NCI-H526 (cell line): ENCODE measurements at places on chromosomes 5 and 9.
A peak's percentile ranks its signal among the peaks of the same experiment; 100 is the strongest.

DNA sequence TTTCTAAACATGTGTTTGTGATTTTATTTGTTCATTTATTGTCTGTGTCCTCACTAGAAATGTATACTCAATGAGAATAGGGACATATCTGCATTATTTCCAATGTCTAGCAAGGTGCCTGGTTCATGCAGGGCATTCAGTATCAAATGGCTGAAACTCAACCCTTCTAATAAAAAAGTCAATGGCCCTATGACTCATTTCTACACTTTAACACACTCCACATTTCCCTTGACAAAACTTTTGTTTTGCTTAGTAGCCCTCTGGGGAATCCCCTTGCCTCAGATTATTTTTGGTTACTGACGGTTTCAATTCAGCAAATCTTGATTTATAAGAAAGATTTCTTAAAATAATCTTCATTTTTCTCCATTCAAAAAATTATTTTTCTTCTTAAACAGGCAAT lies 206.0 kb upstream of the DMRTA1 start:
- DNase-seq: no peak

DNA sequence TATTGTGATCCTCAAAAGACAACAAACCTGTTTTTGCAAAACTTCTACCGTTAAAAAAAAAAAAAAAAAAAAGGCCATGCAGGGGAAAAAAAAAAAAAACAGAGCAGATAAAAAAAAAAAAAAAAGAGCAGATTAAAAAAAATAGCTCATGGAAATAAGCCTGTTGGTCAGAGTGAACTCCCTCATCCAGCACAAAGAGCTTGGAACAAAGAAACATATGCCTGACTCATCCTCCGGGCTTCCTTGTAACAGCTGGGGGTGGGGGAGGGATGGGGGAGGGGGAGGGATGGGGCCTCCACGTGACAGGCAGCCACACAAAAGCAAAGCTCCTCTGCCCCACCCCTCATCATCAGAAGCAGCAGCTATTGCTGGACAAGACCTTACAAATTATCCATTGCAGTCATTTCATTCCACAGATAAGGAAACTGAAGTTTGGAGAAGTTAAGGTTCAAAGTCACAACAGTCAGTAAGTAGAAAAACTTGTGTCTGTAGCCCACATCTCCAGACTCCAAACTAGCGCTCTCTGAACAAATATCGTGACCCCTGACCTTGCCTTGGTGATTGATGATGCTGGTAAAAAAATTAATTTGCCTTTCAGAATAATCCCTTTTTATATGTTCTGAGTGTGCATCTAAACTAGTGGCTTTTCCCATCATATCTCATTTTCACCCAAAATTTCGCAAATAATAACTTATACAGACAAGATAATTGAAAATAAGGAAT lies 38.9 kb downstream of the SLC35D2 start:
- DNase-seq: no peak

GRCh38 chr5:34020726-34021125 lies 12.9 kb upstream of the AMACR start:
- DNase-seq: no peak

DNA sequence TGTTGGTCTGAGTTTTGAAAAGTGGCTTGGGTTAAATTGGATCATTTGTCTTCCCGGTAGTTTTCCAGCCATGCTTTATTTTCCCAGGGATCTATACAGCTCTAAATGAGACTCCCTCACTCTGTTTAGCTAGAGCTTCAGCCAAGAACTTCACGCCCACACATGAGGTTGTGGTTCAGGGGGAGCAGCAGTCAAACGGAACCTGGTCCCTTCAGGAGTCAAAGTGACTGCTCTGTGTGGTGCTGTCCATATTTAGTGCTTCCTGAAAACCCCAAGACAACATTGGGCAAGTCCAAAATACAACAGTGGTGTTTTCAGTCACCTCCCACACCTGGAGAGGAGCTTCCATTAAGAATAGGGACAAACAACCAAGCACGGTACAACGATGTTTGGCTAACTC lies 90.5 kb downstream of the ANKH start:
- no peak for DNase-seq

- DNase-seq: no peak
These were observed 13.9 kb upstream of the NAA35 start for GRCh38 chr9:85927076-85927475.

- no peak for DNase-seq
These were observed 312.0 kb upstream of the EDIL3 start for GRCh38 chr5:84696651-84697050.

DNA sequence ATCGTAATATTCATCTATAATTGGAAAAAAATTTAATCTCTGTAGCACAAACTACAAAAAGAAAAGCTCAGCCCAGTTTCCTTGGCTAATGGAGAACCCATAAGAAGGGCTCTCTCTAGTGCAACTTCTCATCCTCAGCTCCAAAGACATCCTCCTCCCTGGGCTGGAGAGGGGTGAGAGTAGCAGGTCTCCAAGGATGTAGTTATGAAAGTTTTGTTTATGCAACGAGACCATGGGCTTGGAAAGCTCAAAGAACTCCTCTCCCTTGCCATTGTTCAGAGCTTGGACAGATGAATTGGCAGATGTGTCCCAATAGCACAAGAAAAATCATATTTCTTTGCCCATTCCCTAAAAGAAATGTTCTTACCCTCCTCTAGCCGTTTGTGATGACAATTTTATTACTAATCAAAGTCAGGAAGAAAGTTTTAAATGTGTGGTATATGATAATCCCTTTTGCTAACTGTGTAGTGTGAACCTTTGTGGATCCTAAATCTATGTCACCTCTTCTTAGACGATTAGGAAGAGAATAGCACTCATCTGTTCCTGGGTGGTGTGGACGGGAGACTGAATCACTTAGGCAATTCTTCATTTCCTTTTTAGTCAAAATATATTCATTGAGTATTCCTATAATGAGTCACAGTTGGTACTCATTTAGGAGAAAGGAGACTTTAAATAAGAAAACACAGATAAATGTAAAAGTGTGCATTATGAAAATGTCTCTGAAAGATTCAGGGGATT lies 52.2 kb downstream of the GARNL3 start:
- DNase-seq: no peak

DNA sequence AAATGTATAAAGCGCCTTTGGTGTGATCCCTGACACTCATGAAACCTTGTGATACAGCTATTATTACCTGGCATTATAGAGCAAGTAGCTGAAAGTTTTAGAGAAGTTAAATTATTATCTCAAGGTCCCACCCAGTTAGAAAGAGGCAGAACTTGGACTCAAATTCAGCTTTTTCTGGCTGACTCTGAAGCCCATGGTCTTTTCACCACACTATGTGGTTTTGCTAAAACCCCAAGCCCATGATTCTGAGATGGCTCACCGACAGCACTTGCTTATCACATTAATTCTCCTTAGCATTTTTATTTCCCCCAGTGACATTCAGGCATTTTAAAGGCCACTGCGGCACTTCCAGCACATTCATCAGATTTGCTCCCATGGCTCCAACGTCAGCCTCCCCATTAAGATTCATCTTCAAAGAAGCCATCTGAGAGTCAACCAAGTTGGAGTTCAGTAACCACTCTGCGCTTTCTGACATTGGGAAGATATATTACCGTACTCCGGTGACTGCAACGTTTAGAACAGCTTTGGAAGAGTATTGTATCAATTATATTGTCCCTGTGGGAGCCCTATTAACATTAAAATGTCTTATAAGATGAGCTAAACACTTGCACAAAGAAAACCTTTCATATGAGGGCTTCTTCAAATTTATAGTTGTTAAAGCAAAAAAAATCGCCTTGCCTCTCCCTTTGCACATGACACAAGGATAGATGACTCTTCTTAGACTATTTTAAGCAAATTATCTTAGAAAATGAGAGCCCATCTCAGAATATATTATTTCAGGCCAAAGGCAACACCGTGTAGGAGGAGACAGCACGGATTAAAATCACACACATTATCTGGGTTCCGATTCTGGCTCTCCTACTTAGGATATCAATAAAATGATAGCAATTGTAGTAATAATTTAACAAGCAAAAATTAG lies 638.1 kb downstream of the ACTL7B start:
- DNase-seq: no peak

- peak; percentile 54 for DNase-seq
These were observed 941.0 kb downstream of the DNAH5 start for GRCh38 chr5:13003457-13003856.

DNA sequence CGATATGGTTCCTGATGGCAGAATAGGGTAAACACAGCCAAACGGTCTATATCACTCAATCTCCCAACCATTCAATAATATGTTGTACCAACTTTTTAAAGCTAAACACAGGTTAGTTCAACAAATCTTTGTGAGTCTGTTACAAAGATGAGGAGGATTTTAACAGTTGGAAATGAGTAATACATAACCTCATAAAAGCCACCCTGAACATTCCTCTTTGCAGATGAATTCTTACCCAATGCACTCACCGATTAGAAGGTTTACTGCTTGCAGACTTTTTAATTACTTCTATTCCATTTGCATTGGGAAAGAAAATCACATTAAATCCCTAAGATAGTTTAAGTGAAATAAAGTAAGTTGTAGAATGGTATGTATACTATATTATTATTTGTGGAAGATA lies 23.3 kb upstream of the TRMT10B start:
- DNase-seq: no peak

DNA sequence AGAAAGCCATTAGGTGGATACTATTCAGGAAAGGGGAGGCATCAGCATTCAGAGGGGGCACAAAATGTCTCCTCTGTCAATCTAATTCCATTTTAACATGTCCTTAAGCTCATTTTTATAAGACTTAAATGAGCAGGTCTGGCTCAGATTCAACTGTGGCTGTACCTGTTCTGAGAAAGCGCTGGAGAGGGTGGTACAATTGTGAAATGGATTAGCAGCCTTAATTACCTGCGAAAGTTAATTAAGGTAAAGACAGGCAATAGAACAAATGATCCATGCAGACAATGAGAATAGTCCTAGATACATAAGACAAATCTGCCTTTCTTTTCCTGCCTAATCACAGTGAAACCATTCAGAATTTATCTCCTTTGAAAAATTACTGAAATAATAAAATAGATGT lies 96.2 kb downstream of the TAF11L14 start:
- no peak for DNase-seq

DNA sequence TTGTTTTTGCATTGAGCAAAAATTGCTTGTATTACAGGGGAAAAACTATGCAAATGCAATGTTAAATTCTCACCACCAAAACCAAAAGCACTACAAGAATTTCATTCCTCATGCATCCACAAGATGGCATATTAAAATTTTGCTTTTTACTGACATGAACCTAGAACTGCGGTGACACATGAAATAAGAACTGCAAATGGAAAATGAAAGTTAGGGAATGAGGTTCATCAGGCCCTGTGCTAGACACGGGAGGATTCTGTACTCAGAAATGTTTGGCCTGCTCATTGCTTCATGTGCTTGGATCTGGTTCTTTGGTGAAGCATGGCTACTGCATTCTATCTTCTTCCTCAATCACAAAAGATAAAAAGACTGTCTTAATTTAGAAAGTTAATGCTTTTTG lies 9.1 kb upstream of the RFK start:
- peak; percentile 15 for DNase-seq

DNA sequence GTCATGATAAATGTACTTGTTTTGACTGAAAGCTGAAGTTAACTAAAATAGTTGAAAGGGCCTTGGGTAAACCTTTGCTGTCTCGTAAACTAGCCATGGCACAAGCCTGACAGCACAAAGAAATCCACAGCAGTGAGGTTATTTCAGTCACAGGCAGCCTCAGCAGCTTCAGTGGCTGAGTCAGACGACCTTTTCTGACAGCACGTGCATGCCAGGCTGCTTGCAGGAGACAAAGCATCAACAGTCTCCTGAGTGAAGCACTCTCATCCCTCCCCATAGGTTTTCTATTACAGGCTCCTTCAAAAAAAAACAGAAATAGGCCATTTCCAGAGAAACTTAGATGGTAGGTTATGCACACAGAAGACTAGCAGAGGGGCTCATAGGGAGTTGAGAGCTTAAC lies 34.6 kb downstream of the OXCT1 start:
- DNase-seq: no peak
